ENCODE measurements at places on chromosomes 5 and 9. TPM values are rescaled to one million over a fixed set of nuclear protein-coding genes. Genes with fewer than 3 reads are reported as not detected.

The GPR21 gene
- total RNA-seq: 1.4 TPM

The FAM219A gene
- 23.5 TPM for total RNA-seq

The IRF1 gene
- total RNA-seq: 351 TPM

The CD274 gene
- 97.1 TPM for total RNA-seq

The UBQLN1 gene
- 81.9 TPM for total RNA-seq

The TAF11L10 gene
- not detected for total RNA-seq

The NRARP gene
- 2.6 TPM for total RNA-seq

The SCGB3A1 gene
- not detected for total RNA-seq

The RAI14 gene
- 0.93 TPM for total RNA-seq

The ACOT12 gene
- total RNA-seq: not detected

The ELOVL7 gene
- total RNA-seq: 0.42 TPM

The AP3S1 gene
- 35.8 TPM for total RNA-seq

The MSX2 gene
- not detected for total RNA-seq

The ASPN gene
- not detected for total RNA-seq

The GLDC gene
- 1.4 TPM for total RNA-seq
